GM19239 (cell line): ENCODE measurements at places on chromosomes 2 and 18.

DNA sequence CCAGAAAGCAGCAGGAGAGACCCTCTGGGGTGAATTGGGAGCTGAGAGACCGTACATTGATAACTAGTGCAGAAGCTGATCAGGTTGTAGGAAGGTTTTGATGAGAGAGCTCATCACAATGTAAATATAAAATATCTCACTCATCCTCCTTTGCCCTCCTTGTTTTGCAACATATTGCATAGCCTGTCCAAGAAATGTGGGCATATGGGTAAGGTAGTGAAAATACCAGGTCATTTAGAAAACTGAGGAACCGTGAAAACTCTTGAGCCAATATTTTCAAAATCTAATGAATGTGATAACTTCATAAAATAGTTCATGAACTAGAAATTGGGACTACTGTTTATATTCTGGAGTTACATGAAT, 31.4 kb downstream of the C18orf54 start:
- DNase-seq = no peak

DNA sequence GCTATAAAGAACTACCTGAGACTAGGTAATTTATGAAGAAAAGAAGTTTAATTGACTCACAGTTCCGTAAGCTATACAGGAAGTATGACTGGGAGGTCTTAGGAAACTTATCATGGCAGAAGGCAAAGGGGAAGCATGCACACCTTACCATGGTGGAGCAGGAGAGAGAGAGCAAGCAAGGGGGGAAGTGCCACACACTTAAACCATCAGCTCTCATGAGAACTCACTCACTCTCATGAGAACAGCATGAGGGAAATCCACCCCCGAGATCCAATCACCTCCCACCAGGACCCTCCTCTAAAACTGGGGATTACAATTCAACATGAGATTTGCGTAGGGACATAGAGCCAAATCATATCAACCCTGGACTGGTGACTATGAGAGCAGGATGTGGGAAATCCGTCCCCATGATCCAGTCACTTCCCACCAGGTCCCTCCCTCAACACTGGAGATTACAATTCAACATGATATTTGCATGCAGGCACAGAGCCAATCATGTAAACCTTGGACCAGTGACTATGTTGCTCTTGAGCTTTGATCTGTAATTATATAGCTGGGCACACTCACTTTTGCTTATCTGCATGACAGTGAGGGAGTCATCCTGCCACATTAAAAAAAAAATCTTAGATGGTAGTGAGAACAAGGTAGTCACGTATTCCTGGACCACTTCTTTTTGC, 12.9 kb downstream of the ADAM23 start:
- no peak for DNase-seq

- no peak for DNase-seq
These were observed 197.7 kb downstream of the MTX2 start for GRCh38 chr2:176466918-176467452.

- DNase-seq = no peak
These were observed 590 bp downstream of the MDH1 start for GRCh38 chr2:63589148-63589958.

DNA sequence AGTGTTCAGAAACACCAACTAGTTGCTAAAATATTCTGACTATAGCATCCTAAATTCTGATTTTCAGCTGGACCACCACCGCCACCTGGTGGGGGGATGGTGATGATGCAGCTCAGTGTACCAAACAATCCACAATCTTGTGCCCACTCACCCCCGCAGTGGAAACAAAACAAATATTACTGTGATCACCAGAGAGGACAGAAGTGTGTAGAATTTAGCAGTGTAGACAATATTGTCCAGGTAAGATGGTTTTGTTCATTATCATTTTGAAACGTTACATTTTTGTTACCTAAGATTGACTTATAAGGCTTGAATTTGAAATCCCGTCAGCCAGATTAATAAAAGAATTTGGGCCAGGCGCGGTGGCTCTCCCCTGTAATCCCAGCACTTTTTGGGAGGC, 31.7 kb upstream of the UBXN4 start:
- peak; percentile 40 for DNase-seq

DNA sequence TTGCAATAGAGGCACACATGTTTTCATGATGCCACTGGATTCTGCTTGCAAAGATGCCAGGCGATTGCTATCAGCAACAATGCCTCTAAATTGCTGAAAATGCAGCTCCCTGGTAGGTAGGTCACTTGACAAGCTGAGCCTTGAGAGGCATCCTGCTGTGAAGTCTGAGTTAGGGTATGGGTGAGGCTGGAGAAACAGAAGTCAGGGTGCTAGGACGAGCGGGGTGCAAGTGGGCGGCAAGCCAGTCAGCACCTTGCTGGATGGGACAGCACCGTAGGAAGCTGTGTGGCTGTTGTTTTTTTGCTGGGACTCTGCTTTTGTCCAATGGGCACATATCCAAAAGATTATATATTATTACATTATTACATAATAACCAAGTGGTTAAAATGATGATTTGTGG, 10.5 kb upstream of the CLIP4 start:
- DNase-seq = no peak

DNA sequence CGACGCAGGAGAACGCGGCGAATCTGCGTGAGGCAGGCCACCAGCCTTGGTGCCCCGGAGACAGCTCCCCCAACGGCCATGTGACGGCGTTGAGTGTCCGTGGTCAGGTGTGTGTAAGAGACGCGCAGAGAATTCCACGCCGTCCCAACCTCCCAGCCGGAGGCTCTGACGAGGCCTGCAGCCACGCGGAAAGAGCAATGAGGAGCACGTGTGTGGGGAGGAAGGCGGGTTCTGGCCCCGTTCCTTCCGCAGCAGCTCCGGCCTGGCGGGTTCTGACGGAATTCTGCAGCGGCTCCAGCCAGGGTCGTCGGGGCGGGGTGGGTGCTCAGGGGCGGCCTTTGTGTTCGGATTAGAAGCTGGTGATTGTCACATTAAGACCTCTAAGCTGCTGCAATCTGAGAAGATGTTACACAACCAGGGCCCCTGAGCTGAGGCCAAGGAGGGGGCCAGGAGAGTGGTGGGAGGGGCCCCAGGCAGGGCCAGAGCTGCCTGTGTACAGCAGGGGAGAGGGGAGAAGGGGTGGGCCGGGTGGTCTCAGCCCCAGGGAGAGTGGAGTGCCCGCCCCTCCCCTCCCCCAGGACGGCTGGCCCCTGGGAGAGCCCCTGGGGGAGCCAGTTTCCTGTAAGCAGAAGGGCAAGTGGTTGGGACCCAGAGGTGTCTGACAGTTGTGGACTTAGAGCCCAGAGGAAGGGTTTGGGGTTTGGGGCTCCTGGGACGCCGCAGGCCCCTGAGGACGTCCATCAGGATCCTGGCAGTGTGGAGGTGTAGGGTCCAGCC, 5.1 kb upstream of the GAL3ST2 start:
- DNase-seq = peak; percentile 7

DNA sequence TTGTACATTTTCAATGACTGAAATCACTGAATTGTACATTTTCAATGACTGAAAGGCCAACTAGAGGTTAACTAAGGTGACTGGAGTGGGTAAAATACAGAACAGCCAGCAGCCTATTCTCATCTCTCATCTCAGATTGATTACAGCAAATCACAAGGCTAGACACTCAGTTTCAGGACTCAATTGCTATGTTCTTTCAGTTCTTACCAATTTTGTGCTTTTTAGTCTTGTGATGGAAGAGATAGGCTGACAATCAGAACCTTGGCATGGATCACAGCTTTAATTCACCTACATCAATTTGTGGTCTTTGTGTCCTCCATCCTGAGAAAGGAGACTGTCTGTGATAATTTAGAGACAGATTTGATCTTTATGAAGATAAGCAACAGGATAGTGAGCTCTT, 124.7 kb downstream of the GULP1 start:
- DNase-seq = no peak

DNA sequence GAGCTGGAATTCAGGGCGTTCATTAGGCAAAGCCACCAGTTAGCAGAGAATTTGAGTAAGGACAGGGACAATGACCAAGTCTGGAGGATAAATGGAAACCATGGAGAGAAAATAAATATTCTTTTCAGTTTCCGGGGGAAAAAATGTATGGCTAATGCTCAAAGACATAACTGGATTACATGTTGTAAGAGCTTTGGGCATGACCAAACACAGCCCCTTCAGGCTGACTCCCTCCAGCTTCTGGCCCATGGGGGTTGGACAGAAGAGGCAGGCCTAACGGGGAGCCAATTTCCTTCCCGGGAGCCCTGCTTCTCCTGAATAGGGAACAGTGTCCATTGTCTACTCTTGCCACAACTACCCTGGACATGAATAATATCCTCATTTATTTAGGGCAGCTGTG, 39.5 kb upstream of the FOXI3 start:
- no peak for DNase-seq

DNA sequence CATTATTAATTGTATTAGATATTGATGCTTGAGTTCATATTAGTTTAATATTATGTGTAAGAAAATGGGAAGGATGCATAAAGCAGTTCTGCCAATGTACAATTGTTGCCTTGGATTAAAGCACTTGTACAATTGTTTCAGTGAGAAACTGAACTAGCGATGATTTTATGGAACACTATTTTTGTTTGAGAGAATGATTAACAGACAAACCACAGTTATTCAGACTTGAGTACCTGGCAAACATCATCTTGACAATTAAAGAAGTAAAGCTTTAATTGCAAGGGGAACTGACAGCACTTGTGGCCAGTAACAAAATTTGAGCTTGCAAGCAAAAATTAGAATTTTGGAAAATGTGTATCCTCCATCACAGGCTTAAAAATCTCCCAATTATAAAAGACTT, 214.3 kb downstream of the RIT2 start:
- no peak for DNase-seq

DNA sequence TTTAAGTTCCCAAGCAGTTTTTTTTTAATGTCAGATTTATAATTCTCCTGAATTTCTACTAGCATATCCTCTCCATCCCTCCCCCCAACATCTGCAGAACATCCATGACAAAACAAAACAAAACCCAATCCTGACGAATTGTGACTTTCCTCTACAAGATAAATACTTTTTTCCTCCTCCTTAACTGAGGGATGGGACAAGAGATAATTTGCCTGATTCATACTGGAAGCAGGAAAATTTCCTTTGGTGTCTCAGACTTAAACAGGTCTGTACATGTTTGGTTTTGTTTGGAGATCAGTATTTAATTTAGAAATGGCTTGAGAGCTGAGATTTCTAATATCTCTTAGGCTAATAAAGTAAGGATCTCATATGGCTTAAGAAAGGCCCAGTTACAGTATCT, 2.2 kb downstream of the CAVIN2 start:
- no peak for DNase-seq

- DNase-seq = no peak
These were observed 536.1 kb upstream of the RAB6C start for GRCh38 chr2:129443235-129443864.

GRCh38 chr2:98501223-98501622, 56.6 kb downstream of the INPP4A start:
- no peak for DNase-seq

- no peak for DNase-seq
These were observed 9.9 kb upstream of the ABHD3 start for GRCh38 chr18:21714474-21714873.

DNA sequence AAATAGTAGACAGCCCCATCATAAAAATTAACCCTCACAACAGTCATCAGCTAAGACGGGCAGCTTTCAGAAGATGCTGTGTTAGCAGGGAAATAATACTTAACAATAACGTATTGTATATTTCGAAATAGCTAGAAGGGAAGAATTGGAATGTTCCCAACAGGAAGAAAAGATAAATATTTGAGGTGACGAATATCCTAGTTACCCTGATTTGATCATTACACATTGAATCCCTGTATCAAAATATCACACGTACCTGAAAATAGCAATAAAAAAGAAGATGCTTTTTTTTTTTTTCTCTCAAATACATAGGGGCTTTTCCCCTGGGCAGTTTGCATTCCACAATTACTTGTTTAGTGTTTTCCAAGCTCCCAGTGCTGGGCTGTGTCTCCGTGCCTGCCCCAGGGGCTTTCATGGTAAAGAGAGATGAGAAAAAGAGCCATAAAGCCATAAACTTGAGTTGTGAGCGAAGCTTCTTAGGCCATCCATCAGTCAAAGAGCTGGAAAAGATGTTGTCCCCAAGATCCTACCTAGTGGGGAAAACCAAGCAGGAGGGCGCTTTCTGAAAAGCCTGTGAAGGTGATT, 183.0 kb upstream of the REV1 start:
- no peak for DNase-seq

GRCh38 chr2:27843992-27844391, 46.2 kb downstream of the RBKS start:
- DNase-seq = no peak

- no peak for DNase-seq
These were observed 306.0 kb downstream of the BCL11A start for GRCh38 chr2:60247471-60247870.

GRCh38 chr2:170512266-170512665, 202.9 kb upstream of the SP5 start:
- DNase-seq = no peak

DNA sequence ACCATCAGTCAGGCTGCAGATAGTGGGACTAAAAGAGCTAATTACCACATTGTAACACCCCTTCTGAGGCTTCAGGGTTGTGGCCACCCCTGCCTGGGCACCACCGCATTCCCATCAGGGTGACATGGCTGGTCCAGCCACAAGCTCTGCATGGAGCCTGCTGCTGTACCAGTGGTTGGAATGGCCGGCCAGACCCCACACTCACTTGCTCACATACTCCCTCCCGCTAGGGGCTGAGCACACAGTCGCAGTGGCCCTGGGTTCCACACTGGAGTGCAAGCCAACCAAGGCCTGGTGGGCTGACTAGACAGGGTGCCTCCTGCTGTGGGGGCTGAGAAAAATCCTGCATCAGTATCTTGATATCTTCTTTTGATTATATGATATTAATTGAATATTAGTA, 182.8 kb upstream of the STK17B start:
- DNase-seq = no peak

GRCh38 chr2:24206242-24206641, 31.4 kb downstream of the FAM228A start:
- DNase-seq = no peak

GRCh38 chr2:135651717-135652116, 89.9 kb upstream of the UBXN4 start:
- no peak for DNase-seq

DNA sequence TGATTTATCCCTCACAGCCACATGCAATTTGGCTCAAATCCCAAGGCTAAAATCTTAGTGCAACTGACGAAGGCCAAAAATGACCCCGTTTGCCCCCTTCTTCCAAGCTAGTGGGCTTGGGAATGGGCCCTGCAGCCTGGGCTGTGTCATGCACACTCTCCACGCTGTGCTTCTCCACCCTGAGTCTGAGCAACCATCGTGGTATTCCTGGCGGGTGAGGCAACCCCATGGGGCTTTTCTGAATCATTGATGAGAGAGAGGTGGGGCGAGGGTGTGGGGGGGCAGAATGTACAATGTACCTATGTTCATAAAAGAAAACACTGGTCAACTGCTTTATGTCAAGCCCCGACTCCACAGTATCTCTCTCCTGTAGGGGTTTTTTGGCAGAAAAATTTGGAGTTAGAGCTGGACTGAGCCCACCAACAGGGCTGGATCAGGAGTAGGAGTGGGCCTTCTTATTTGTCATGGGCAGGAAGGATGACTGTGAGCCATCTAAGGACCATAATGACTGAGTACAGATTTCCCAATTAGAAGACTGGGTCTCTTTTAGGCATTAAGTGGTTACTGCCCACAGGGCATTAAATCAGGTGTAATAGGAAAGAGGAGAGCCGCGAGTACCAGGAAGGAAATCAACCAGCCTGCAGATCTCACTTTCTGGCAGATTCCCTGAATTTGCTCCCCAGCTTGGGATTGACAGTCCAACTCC, 8.9 kb downstream of the SULT1C2 start:
- DNase-seq = no peak
